Brain microvascular endothelial cell (primary cell): ENCODE measurements at places on chromosomes 4 and X.

DNA sequence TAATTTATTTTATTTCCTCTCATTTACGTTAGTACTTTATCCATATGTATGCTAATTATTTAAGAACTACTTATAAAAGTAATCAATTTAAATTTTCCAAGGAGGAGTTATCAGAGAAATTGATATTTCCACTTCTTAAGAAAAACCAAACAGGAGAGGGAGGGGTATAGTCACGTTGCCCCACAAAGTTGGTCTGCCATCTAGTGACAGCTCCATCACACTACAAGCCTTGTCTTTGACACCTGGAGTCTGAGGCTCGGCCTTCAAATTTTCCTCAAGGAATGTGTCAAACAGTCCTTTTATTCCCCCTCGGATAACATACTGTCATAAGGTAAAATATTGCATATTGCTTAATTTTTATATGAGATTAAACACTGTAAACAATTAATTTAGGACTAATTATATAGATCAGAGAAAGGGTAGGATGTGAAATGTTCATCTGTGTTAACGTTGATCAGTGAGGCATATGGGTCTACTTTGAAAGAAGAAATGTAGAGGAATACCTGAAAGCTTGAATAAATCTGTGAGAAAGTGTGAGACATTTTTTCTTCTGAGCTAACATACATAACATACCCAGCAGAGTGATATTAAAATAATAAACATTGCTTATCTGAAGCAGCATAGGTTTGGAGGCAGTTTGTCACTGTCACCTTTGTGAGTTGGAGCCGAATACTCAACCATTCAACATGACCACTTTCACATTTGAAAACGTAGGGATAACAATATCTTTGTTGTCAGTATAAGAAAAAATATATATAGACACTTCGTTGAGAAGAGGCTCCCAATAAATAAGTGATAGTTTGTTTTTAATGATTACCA, 114.4 kb downstream of the GLRA3 start:
- peak; percentile 49 for DNase-seq

- DNase-seq = no peak
Observed at GRCh38 chr4:145847764-145848163, 90.9 kb downstream of the ZNF827 start.

DNA sequence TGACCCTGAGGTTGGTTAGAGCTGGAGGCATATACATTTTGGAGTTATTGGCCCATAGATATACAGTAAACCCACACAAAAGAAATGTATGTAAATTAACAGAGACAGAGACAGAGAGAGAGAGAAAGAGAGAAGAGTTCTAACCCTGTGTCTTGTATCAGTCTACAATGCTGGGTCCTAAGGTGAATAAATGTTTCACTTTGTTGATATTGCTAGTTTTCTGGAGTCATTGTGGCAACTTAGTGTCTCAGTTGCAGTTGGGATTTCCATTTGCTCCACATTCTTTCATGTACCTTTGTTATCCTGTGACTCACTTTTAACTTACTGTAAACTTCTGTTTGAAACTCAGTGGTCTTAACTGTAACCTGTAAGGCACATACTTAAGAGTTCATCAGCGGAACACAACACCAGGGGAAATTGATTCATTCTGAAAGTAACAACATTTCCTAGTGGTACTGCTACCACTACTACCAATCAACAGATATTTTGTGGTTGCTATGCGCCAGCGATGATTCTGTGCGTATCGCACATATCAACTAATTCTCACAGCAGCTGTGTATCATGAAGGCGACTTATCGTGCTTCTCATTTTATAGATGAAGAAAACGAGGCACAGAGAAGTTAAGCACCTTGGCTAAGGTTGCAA, 38.5 kb upstream of the ETDA start:
- DNase-seq = no peak

DNA sequence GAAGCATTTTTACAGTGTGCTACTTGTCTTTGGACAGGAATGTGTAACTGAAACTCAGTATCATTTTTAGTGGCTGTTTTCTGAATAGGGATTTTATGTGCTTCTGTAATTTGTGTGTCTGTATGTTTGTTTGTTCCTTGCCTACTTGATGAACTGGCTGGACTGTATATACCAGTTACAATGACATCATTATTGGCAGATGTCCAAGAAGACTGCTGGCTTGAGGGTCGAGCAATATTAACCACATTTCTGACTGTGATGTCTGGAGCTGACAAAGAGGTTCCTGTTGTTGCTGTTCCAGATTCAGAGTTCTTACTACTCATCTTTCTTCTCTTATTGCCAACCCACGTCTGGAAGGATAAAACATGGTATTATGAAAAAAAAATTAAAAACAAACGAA, 33.0 kb downstream of the HDX start:
- peak; percentile 45 for DNase-seq

- no peak for DNase-seq
Observed at GRCh38 chr4:170758988-170759387, 669.2 kb upstream of the AADAT start.

DNA sequence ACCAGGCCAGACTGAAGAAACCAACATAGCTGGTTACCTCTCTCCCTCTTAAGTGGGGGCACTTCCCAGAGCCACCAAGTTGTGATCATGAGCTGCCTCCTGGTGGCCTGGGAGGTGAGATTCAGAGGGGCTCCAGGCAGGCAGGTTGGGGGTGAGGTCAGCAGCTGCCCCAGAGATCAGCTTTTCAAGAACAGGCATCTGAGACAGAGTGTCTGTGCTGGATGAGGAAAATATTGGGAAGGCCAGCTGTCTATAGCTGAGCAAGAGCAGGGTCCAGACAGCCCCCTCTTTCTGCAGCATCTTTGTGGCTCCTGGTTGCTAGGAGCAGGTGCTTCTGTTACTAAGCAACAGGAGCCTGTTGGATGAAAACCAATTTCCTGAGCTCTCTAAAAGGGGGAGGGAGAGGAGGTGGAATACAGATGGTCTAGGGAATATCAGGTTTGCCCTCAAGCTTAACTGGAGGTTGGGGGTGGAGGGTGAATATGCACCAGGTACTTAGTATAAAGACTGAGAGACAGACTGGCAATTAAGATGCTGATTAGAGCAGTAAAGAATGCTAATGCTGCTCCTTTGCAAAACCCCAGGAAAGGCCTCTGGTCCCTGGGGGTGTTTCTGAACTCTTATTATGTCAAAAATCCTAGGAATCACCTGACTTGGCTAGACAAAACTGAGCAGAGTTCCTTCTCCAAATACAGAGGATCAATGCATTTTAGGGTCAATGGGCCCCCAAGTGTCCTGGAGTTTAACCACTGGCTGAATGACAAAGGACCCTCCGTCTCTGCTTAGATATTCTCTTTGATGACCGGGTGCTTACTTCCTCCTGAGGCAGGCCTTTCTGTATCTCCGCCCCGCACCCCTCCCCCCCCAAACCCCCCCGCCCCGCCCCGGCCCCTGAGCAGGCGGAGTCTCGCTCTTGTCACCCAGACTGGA, 21.4 kb downstream of the ZCCHC13 start:
- DNase-seq = no peak

- DNase-seq = no peak
Observed at GRCh38 chrX:12973561-12974304, 1.2 kb upstream of the TMSB4X start.

DNA sequence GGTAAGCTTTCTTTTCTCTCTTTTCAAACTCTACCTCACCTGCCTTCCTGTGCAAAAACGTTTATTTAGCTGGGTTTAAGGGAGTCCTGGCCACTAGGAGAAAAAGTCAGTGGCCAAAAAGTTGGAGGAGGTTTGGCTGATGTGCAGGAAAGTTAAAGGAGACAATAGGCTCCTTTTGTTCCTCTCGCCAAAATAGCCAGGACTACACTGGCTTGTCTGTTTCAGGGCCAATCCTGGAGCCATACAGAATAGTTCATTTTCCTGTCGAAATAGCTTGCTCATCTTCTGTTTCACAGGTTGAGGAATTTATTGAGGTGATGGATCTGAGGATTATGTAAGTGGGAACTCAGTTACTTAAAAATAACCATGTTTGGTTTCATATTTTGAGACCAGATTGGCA, 423 bp downstream of the HEPH start:
- no peak for DNase-seq

- peak; percentile 31 for DNase-seq
Observed at GRCh38 chr4:107034996-107035818, 906 bp downstream of the DKK2 start.

- no peak for DNase-seq
Observed at GRCh38 chrX:150643958-150644357, 49.2 kb upstream of the MTMR1 start.

DNA sequence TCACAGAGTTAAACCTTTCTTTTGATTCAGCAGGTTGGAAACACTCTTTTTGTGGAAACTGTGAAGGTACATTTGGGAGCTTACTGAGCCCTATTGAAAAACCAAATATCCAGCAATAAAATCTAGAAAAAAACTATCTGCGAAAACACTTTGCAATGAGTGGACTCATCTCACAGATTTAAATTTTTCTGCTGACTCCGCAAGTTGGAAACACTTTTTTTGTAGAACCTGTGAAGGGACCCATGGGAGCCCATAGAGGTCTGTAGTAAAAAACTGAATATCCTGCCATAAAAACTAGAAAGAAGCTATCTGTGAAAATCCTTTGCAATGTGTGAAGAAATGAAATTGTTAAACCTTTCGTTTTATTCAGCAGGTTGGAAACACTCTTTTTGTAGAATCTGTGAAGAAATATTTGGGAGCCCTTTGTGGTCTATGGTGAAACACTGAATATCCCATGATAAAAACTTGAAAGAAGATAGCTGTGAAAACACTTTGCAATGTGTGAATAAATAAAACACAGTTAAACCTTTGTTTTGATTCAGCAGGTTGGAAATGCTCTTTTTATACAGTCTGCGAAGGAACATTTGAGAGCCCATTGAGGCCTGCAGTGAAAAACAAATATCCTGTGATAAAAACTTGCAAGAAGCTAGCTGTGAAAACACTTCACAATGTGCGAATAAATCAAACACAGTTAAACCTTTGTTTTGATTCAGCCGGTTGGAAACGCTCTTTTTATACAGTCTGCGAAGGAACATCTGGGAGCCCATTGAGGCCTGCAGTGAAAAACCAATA, 22.3 kb upstream of the DCUN1D4 start:
- no peak for DNase-seq

DNA sequence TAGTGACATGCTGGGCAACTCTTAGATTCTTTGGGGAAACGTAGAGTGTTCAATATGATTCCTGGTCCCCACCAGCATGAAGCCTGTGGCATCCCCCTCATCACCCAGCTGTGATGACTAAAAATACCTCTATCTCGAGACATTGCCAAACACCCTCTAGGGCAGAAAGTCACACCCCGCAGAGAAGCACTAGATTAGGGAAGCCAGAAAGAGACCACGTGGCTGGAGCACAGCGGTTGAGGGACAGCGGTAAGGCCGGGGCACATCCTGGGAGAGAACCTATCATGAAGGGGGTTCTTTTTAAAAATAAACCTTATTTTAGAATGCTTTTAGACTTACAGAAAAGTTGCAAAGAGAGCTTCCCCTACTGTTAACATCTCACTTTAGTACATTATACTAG, 11.0 kb downstream of the FAT1 start:
- peak; percentile 32 for DNase-seq

DNA sequence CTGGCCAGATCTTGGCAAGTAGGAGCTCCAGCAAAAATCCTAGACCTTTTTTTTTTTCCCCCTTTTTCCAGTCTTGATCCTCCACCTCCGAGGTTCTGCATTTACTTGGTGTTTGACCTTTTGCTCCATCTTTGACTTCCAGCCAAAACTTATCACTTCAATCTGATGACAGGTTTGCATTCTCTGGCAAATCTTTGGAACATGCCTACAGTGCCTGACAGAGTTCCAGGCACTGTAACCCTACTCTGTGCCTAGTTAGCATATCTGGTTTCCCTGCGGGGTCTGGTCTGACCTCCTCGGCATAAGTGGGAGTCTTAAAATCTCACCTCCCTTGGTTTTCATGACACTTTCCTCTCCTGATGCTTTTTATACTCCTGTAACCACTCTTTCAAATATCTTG, 39.4 kb upstream of the NR3C2 start:
- no peak for DNase-seq

DNA sequence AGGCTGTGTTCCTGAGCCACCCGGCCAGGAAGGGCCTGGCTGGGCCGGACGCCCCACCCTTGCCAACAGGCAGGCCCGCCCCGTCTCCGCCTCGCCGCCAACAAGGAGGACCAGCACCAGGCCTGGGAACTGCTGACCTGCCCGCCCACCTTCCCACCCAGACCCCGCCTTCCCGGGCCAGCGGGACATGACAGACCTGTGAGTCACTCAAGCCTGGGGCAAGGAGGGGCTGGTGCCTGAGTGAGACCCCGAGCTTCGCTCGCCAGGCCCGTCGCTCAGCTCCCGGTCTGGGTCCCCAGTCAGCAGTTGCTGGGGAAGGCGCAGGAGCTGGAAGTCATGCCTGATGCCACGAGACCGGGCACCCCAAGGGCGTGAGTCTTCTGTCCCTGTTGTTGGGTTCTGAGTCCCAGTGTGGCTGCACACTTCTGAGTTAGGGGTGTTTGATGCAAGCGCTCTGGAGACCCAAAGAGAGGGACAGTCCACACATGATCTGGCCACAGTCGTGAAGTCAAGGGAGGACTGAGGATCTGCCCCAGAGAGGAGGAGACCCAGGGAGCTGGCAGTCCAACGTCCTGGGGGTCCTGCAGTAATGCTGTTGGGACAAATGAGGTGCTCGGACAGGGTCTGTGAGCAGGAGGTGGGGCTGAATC, at the start of gene DNASE1L1:
TSS of gene DNASE1L1 (minus strand) at position 33 of the 650 bp plus-strand sequence. CDS start 3,686 bp downstream, outside the sequence.
- peak; percentile 80 for DNase-seq
